DMS79 treated with DMSO at 0.1 percent for 48 hours (cell line): ENCODE measurements at places on chromosomes 2 and 18.

- DNase-seq, result no peak
Measured at GRCh38 chr2:196252408-196253115, 81.2 kb upstream of the STK17B start.

DNA sequence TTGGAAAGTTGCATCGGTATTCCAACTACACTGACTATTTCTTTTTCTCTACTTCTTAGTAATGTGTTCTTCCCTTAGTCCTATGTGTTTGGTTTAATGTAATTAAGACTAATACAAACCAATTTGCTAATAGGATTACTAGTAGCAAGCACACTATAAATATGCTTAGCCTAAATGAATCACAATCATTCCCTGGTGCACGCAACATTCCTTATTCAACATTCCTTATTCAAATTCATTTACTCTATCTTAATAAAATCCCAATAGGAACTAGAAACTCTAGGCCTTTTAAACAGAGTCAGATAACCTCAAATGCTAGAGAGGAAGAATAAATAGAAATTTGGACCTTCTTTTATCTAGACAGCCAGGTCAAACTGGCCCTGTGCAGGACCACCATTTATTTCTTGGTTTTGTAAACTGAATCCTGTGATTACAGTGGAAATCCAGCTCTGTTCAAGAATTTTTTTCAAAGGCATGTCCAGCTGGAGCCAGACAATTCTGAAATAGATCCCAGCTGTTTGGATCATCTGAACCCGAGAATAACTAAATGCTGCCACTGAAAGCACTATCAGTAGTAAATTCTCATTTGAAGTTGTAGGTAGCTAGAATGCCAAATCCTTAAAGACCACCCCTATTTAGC lies 103.1 kb downstream of the PPP1R1C start:
- no peak for DNase-seq

GRCh38 chr18:42675810-42676209 lies 439.7 kb downstream of the RIT2 start:
- DNase-seq, result peak; percentile 39

GRCh38 chr2:10375570-10376281 lies 72.4 kb downstream of the ODC1 start:
- peak; percentile 71 for DNase-seq

GRCh38 chr18:79844999-79845563 lies 47.3 kb downstream of the KCNG2 start:
- no peak for DNase-seq

- DNase-seq, result no peak
Measured at GRCh38 chr2:146669735-146670134, 1175.1 kb upstream of the ACVR2A start.
